ENCODE measurements at places on chromosomes 7 and 10.

DNA sequence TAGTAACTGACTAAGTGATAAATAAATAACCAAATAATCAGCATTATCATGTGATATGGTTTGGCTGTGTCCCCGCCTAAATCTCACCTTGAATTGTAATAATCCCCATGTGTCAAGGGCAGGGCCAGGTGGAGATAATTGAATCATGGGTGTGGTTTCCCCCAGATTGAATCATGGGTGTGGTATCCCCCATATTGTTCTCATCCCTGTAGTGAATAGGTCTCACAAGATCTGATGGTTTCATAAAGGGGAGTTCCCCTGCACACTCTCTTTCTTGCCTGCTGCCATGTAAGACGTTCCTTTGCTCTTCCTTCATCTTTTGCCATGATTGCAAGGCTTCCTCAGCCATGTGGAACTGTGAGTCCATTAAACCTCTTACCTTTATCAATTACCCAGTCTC is 72.1 kb upstream of the NRP1 start:
- DNase-seq: no peak

DNA sequence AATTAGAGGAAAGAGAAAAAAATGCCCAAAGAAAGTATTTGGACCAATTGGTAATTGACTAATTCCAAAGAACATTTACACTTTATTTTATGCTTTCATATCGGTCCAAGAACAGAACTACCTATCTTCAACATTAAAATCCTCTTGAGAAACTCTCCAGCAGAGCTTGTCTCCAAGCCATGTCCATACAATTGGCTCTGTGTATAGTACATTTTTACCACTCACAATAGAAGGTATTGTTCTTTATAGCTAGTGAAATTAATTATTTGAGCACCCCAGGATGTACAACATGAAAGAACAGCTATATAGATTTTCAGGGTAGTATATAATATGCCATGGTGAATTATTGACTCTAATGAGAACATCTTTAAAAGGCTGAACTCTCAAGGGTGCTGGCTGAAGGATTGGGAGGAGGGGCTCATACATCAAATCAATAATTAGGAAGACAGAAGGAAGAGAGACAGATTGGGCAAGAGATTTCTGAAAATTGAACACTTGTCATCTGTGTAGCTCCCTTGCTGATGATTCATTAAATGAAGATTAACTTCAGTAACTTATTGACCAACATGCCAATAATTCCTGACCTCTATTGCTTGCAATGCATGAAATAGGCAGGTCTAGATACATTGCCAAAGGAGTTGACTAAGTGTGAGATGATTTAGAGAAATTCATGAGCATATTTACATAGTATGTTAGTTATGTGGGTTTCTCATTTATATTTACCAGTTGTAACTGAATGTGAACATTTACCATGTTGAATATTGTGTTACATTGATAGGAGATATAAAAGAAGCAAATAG is 249.7 kb downstream of the MTERF1 start:
- DNase-seq: no peak

- DNase-seq: no peak
These were observed 149.6 kb downstream of the TCF7L2 start for GRCh38 chr10:113099431-113100183.

- no peak for DNase-seq
These were observed 489.2 kb downstream of the PTPRN2 start for GRCh38 chr7:158098125-158099030.

- no peak for DNase-seq
These were observed 11.6 kb upstream of the CYTH3 start for GRCh38 chr7:6284055-6284400.

DNA sequence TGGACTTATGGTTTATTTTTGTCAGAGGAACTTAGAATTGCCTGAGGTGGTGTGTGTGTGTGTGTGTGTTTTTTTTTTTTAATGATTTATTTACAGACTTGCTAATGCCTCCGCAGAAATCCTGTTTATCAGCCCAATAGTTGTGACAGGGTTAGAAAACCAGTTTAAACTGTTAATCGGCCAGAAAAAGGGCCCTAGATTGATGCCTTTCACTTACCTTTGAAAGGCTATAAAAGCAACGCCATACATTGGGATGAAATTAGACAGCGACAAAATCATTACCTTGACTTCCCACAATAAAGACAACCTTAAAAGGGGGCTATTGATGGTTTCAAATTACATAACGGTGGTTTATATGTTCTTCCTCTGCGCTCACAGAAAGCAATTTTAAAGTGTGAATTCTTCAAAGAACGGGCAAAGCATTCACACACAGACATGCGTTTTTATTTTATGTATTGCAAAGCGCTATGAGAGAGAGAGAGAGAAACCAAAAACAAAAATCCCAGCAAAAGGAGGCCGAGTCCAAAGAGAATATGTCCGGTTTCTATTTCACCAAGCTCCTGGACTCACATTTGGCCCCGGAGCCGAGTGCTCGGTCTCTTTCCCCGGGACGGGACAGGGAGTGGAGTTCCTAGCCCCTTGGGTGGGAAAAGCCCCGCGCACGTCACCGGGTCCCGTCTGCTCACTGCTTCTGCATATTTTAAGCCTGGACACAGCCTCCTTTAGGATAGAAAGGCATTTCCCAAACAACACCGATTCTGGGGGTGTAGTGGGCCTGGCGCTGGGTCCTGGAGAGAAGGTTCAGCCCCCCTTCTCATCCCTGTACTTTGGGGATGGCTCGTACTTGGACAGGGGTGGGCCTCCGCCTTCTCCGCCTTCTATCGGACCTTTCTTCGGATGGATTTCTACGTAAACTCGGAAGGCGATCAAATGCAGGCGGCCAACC is 26.8 kb upstream of the VAX1 start:
- no peak for DNase-seq

GRCh38 chr10:133565441-133566294 is at the start of gene SYCE1:
TSS of gene SYCE1 (minus strand) at chr10:133565583. CDS start at chr10:133565529, 54 bp downstream.
- DNase-seq: no peak

DNA sequence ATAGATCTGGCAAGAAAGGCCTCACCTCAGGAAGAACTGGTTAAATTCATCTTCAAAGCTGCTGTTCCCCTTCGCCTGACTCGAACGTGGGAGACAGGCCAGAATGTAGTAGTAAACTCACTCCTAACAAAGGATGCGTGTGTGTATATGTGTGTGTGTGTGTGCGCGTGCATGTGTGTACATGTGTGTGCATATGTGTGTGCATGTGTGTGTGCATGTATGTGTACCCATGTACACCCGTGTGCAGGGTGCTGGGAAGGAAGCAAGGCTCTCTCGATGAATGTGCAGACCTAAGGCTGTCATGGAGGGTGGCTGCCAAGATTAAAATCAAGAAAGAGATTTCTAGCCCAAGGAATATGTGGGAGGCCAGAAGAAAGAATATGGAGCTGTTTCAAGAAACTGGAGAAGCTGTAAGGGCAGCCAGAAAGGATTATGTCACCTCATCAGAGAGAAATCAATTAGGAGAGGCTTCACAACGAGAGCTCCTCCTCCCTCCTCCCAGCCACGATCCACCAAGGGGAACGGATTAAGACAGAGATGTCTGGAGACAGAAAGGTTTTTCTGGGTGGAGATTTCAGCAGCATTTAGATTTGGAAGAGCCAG is 34.0 kb upstream of the LBX1 start:
- no peak for DNase-seq

- no peak for DNase-seq
These were observed 178.6 kb downstream of the EMX2 start for GRCh38 chr10:117720931-117721835.

DNA sequence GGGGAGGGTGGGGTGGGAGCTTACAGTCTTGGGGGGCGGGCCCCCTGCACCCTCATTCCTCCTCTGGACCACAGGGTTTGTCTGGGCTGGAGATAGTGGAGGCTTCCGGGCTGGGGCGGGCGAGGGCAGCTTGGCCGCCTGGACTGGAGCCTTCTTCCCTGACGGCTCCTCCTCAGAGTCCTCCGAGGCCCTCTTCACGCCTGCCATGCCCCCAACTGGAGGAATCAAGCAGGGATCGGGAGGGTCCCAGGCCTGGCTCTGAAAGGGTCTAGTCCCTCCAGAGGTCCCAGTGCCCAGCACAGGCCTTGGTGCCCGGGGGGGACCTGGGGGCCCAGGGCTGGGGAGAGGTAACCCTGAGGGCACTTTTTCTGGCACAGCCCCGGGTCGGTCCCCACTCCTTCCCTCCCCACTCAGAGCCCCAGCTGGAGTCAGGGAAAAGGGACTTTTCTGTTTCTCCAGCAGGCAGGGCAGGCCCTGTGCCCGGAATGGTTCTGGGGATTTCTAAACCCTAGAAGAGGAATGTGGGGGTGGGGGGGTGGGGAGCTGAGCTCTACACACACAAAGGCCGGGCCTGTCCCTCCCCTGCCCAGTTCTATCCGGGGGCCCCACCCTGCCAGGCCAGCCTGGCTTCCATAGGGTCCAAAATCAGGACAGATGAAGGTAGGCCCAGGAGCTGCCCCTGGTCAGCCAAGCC is 11.6 kb downstream of the MICALL2 start:
- DNase-seq: no peak

Measured in bone marrow (tissue), 2 donors.